ENCODE measurements at places on chromosomes 3 and 15. TPM values are rescaled to one million over a fixed set of nuclear protein-coding genes. Genes with fewer than 3 reads are reported as not detected.

The GOLGA8T gene
- not detected for total RNA-seq

The ZIC4 gene
- total RNA-seq = not detected

GRCh38 chr3:60652829-60653228, 598.4 kb downstream of the FHIT start:
- DNase-seq = no peak

- DNase-seq = no peak
Measured at GRCh38 chr3:191721990-191722389, 261.0 kb downstream of the PYDC2 start.

DNA sequence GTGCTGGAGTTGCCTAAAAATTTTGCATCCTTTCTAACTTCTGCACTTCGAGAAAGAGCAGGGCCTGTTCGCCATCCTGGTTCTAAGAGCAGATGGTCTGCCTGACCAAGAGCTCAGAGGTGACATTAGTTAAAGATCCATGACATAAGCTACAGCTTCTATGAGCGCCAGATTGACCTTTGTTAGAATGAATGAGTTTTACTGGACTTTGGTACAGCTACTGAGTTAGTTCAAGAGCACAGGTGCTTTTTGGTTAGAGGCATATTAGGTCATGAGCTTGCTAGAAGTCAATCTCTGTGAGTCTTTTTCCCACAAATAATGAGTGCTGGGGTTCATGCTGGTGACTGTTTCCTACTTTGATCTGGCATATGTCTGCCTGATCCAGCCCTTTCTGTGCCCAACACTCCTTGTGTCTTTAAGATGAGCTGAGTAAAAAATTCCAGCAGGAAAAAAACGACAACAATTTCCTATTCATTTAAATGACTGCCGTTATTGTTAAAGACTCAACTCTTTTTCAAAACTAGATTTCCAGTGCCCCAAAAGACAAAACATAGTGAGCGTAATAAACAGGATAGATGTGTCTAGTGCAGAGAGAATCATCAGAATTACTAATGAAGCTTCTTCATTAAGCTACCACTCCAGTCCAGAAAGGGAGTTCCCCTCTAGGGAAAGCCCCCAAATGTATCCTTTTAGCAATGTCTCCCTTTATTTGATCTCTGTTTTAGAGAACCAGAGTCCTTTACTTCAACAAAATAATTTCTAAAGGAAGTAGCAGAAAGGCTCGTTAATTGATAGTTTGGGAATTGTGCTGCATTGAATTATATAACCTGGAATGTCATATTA, 152.9 kb downstream of the SLCO3A1 start:
- no peak for DNase-seq

- no peak for DNase-seq
Measured at GRCh38 chr3:153746211-153746610, 375.0 kb upstream of the ARHGEF26 start.

All from activated naive CD4-positive, alpha-beta T cell treated with anti-CD3 and anti-CD28 coated beads for 36 hours (primary cell).